Psoas muscle (tissue), 8 donors: ENCODE measurements at places on chromosomes 11 and 22. TPM values are rescaled to one million over a fixed set of nuclear protein-coding genes. Genes with fewer than 3 reads are reported as not detected.

OR56A1 gene
- total RNA-seq = not detected

GRCh38 chr11:73439002-73439843, 63.0 kb downstream of the RELT start:
- no peak for DNase-seq

RIMBP3B gene
- total RNA-seq = 0.08 TPM

DNA sequence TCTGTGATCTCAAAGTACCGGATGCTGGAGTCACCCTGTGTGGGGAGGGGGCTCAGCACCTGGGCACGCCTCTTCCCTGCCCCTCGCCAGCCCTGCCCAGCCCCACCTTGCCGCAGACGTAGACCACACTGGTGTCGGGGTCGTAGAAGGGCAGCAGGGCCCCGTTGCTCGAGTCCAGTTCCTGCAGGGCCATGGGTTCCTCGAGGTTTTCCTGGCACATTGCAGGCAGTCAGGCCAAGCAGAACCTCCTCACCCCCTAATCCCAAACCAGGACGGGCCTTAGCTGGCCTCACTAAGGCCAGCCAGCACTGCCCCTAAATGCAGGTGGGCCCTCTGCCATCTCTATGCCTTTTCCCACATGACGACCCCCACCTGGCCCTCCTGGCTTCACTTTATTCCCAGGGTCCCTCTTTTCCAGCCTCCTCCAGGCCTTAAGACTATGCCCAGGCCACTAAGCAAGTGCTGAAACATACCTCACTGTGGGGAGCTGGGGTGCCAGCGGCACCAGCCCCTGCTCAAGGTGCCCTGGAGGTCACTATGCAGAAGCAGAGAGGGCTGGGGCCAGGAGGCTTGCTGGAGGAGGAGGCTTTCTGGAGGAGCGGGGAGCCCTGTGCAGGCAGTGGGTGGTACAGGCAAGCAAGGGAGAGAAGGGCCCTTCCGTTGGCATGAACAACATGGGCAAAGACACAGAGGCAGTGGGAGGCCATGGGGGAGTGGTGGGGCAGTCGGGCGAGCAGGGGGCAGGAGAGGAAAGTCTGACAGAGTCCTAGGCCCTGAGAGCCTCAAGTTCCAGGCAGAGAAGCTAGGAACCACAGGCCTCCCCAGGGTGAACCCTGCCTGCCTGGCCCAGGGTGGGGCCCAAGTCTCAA, 2.8 kb downstream of the CORO1B start:
- no peak for DNase-seq

DNA sequence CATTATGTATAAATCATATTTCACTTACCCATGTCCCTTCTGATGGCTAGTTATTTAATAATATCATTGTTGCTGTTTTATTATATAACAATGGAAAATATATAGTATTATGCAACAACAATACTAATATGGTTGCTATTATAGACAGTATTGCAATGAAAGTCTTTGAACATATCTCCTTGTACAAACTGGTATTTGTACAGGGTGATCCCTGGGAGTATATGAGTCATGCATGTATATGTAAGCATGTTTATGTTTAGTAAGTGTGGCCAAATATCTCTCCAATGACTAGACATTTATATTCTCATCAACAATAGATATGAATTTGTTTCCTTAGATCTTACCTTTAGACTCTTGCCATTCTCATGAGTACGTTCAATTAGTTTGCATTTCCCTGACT, 55.9 kb downstream of the KCNC1 start:
- no peak for DNase-seq

GRCh38 chr11:112903340-112903739, 57.9 kb upstream of the NCAM1 start:
- no peak for DNase-seq

DNA sequence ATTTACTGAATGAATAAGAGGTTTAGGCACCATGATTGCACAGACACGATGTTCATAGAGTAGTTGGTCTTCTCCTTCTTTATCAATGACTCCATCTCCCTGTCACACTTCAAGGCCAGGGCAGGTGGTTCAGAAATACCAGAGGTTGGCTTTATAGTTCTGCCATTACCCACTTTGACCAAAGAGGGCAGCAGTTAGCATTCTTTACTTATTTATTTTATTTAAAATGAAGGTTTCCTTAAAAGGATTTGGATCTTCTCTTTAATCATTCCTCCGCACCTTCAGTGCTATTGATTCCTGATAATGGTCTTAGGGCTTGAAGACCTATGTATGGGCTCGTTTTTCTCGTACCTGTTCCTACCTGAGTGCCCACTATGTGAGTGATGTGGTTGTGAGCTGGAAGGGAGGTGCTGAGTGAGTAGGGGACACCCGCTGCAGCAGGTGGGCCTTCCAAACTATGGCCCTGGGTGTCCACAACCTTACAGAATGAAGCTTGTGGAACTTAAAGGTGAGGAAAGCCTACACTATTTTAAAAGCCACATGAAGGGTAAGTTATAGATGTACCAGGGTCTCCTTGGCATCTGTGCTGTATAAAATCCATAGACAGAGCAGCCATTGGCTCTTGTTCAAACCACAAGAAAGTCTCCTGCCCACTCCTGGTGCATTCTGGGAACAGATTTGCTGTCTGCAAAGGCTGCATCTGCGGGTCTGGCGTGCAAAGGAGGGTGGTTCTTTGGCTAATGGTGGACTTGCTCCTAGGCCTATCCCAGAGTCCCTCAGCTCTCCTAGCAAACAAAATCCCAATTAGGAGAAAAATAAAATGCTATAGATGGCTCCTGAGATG, 35.0 kb downstream of the TIMP3 start:
- no peak for DNase-seq

CARD18 gene
- total RNA-seq = not detected

GRCh38 chr11:134727204-134727603, 315.2 kb upstream of the B3GAT1 start:
- no peak for DNase-seq
